ENCODE measurements at places on chromosomes 7 and 10. TPM values are rescaled to one million over a fixed set of nuclear protein-coding genes. Genes with fewer than 3 reads are reported as not detected.
A peak's percentile ranks its signal among the peaks of the same experiment; 100 is the strongest.

RPEL1 gene
- 0.17 TPM for total RNA-seq

HTRA1 gene
- 110 TPM for total RNA-seq

TFEC gene
- 1.5 TPM for total RNA-seq

AGK gene
- total RNA-seq = 18.6 TPM

- peak overlapping the region; percentile 24 for H3K4me3 ChIP-seq
- H3K27ac ChIP-seq = no peak overlapping the region
- H3K4me1 ChIP-seq = peaks cover 46% of the 10 kb centered on the region
- H3K36me3 ChIP-seq = no peaks in the 10 kb centered on the region
- no peak for DNase-seq
- H3K27me3 ChIP-seq = peaks cover 81% of the 10 kb centered on the region
Measured at GRCh38 chr7:27238979-27239386, 3.6 kb upstream of the EVX1 start.

DNA sequence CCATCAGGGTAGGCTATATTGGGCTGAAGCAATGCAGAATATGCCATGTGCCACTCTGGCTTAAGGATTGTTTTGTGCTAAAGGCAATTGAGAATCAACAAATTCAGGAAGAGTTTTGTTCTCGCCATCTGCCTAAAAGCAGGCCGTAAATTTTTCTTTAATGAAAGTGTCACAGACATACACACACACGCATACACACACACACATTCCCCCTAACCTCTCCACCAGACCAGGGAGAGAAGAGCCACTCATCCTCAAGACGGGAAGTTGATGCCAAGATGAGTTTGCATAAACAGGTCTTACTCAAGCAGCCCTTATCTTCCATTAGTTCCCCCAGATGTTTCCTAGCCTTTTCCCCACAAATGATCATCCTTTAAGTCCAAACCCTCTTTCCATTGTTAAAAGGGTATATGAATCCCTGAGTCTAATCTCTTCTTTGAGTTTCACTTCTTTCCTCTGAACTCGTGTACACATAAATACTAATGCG lies 59.6 kb upstream of the TRIM24 start:
- H3K4me3 ChIP-seq = no peak overlapping the region
- H3K4me1 ChIP-seq = no peaks in the 10 kb centered on the region
- no peak for DNase-seq
- no peaks in the 10 kb centered on the region for H3K36me3 ChIP-seq

KCNIP2 gene
- total RNA-seq = 0.33 TPM

VTI1A gene
- 27.6 TPM for total RNA-seq

- no peaks in the 10 kb centered on the region for H3K4me1 ChIP-seq
- DNase-seq = no peak
- H3K36me3 ChIP-seq = no peaks in the 10 kb centered on the region
- no peaks in the 10 kb centered on the region for H3K27me3 ChIP-seq
Measured at GRCh38 chr7:140245611-140246105, 68.9 kb upstream of the KDM7A start.

DNA sequence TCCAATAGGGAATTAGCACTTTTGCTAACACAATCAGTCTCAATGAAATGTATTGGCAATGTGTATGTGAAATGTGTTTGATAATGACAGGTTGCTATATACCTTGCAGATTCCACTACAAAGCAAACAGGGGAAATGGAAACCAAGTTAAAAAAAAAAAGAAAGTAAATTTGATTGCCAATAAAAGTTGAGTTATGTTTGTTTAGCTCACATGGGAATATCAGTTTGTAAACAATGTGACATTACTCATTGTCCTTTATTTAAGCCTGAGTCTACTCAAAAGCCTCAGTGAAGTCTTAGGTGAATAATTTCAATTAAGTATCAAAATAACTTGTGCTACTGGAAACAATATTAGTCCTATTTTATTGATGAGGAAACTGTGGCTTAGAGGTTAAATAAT lies 285.2 kb downstream of the CACNA2D1 start:
- no peak overlapping the region for H3K27ac ChIP-seq
- no peaks in the 10 kb centered on the region for H3K27me3 ChIP-seq
- peaks cover 1% of the 10 kb centered on the region for H3K4me1 ChIP-seq
- DNase-seq = no peak
- H3K4me3 ChIP-seq = no peak overlapping the region
